Stimulated activated CD4-positive, alpha-beta T cell treated with anti-CD3 and anti-CD28 coated beads, Interleukin-1b, Interleukin-23, amount 100 ng/mL, for 1 hour (primary cell): ENCODE measurements at places on chromosomes 5 and 9.

DNA sequence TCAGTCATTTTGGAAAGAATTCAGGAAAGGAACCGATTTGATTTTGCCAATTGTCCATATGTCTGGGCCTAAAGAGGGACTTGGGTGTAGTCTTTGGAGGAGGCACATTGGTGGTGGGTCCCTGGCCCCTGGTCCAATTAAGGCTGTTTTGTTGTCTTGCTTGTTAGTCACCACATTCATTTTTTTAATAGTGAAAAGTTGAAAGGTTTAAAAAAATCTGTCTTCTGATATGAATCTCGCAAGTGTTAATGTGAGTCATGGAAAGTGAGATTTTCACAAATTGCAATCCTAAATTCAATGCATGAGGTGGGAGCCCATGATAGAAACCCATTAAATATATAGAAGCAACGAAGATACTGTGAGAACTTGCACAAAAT, 165.9 kb upstream of the OTULINL start:
- DNase-seq, result no peak

- DNase-seq, result no peak
Observed at GRCh38 chr5:115419846-115420585, 123.6 kb upstream of the CCDC112 start.

DNA sequence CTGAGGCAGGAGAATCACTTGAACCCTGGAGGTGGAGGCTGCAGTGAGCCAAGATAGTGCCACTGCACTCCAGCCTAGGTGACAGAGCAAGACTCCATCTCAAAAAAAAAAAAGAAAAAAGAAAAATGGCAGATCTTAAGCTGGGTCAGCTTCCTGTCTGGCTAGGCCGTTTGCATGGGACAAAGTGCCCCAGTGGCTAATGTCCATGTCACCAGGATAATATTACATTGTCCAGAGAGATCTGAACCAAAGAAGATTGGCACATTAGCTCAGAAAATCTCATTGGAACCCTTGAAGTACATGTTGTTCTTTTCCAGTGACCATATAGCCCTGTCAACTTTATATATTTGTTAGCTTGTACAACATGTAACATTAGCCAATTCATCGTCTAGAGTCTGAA, 59.2 kb upstream of the DAB2IP start:
- DNase-seq, result no peak

GRCh38 chr9:27329291-27329690, 32.3 kb upstream of the EQTN start:
- DNase-seq, result no peak

- DNase-seq, result no peak
Observed at GRCh38 chr9:111866976-111867375, 29.6 kb upstream of the UGCG start.

GRCh38 chr5:158285698-158286097, 426.8 kb upstream of the CLINT1 start:
- DNase-seq, result no peak

DNA sequence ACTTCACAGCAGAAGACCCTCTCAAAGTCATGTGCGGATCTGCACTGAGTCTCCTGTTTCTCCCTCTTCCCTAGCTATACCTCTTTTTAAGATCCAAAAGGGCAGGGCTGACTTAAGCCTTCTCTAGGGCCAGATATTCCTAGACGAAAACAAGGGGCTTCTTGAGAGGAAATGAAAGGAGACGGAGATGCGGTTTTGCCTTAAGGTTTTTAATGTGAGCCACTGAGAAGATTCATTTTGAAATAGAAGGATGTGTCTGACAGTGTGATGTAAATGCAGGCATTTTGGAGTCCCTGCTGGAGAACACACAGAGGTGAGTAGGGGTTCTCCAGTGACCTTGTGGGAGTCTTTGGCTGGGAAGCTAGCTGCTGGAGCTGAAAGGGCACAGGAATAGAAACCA, 15.6 kb upstream of the IL12B start:
- DNase-seq, result no peak

GRCh38 chr5:158967541-158967940, 132.2 kb downstream of the EBF1 start:
- no peak for DNase-seq

GRCh38 chr5:39164016-39164415, 55.3 kb downstream of the FYB1 start:
- no peak for DNase-seq

DNA sequence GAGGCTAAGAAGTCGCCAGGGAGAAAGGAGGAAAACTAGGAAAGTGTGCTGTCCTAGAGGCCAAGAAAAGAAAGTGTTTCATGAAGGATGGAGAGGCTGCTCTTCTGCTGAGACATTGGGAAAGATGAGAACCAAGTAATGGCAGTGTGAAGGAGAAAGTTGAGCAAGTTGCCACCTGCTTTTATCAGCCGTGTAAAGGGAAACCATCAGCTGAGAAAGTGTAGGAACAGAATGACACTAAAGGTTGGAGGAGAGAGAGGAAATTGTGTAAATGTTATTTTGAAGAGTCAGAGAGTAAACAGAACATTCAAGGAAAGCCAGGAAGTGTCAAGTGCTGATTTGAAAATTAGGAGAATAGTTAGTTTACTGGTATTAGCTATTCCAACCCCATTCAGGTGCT, 125.0 kb downstream of the CEMIP2 start:
- DNase-seq, result no peak

DNA sequence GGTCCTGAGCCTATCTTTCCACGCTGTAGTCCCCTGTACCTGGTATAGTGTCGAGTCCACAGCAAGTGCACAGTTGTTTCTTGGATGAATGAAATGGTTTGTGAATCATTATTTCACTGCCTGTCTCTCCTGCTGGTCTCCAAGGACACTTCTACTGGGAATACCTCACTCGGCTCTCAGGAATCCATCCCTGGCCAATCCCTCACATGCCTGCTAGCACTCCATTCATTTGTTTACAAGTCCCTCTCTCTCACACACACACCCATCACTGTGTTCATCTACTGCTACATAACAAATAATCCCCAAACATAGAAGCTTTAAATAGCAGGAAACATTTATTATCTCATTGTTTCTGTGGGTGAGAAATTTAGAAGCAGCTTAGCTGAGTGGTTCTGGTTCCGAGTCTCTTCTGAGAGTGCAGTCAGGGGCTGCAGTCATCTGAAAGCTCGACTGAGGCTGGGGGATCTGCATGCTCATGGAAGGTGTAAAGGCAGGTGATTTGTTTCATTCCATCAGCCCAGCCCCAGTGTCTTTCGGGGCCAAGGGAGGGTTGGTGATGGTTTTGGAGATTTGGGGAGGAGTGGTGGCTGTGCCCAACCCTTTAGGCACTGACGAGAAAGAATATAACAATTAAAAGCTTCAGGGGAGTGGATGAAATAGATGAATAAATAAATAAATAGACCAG, 132.7 kb upstream of the IER5L start:
- no peak for DNase-seq

GRCh38 chr9:95887926-95888497, 12.5 kb downstream of the ERCC6L2 start:
- no peak for DNase-seq

DNA sequence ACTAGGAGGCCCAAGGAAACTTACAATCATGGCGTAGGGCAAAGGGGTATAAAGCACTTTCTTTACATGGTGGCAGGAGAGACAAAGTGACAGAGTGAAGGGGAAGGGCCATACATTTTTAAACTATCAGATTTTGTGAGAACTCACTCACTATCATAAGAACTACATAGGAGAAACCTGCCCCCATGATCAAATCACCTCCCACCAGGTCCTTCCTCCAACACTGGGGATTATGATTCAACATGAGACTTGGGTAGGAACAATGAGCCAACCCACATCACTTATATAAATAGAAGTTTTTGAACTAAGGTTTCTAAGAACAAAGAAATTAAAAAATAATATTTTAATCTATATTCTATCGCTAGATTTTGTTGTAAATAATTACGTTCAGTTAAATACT, 460.3 kb upstream of the TYRP1 start:
- DNase-seq, result no peak

GRCh38 chr5:89698028-89698427, 711.5 kb downstream of the CETN3 start:
- no peak for DNase-seq

DNA sequence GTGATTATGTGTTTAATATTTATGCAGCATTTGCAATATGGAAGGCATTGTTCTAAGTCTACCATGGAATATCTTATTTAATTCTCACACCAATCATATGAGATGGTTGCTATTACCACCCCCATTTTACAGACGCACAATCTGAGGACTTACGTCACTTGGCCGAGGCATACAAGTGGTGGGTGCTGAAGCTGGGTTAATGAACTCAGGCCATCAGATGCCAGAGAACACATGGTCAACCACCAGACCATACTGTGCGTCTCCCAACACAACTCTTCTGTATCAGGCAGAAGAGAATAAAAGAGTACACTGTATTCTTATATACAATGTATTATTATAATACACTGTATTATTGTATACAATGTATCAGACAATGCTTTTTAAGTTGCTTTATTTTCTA, 59.5 kb downstream of the ZNF366 start:
- no peak for DNase-seq

- no peak for DNase-seq
Observed at GRCh38 chr9:127981559-127982121, 851 bp upstream of the EEIG1 start.

DNA sequence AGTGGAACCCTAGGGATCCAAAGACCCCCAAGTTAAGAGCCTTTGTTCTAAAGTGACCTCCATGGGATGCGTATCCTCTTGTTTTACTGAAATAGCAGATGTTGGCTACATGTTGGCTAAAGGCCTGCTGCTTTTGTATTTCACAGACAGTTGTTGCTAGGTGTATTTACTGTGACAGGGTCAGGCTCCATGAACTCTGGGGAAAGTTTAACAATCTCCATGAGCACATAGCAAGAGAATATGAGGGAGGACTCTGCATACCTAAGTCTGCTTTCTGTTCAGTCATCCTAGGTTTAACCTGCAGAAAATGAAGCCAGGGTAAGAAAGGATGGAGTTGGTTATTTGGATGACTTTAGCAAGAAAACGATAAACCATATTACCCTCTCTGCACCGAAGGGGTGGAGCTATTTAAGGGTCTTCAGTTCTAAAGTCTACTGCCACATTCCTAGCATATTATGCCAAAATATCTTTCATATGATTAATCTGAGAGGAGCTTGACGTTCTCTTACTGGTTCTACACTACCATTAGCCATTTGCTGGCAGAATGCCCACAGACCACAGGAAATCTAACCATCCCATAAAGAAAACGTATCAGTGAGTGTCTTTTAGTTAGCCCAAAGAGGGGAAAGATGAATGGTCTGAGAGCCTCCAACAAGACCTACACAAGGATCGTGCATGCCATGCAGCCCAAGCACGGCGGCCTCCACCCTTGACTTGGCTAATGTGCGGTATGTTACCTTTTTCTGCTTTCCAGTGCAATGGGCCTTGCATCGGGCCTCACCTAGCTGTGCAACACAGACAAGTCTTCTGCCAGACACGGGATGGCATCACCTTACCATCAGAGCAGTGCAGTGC, 127.8 kb downstream of the SAXO1 start:
- no peak for DNase-seq

DNA sequence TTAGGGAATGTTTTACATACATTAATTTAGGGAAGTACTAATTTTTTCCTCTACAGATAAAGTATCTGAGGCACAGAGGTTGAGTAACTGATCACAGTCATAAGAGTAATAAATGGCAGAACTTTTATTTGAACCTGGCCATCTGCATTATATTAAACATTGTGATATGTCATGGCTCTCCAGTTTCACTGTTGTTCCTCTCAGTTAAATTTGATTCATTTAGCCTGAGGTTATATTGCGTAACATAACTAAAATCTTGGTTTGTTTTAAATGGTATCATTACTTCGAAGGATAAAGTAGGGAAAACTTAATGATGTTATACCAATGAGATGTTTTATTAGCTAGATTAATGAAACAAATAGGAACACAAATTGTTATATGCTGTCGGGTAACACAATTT, 284.4 kb downstream of the KDM4C start:
- DNase-seq, result no peak

DNA sequence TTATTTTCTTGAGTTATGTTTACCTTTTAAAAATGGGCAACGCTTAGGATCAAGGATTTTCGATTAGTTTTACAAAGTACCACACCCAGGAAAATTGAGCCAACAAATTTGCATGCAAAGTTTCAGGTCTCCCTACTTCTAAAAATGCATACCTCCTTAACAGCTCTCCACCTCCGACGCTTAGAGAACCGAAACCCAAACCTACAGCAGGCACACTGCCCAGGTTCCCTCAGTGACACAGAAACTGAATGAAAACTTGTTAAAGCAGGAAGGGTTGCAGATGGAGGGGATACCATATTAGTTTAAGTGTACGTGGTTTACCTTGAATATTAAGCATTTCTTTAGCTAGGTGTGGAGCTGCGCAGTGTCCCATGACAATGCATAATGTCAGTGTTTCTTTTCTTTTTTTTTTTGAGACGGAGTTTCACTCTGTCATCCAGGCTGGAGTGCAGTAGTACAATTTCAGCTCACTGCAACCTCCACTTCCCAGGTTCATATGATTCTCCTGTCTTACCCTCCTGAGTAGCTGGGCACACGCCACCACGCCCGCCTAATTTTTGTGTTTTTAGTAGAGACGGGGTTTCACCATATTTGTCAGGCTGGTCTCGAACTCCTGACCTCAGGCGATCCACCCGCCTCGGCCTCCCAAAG, 1.6 kb upstream of the SUB1 start:
- no peak for DNase-seq

GRCh38 chr5:145463634-145464033, 371.5 kb downstream of the PRELID2 start:
- no peak for DNase-seq

GRCh38 chr5:125836256-125836655, 587.0 kb upstream of the GRAMD2B start:
- no peak for DNase-seq

DNA sequence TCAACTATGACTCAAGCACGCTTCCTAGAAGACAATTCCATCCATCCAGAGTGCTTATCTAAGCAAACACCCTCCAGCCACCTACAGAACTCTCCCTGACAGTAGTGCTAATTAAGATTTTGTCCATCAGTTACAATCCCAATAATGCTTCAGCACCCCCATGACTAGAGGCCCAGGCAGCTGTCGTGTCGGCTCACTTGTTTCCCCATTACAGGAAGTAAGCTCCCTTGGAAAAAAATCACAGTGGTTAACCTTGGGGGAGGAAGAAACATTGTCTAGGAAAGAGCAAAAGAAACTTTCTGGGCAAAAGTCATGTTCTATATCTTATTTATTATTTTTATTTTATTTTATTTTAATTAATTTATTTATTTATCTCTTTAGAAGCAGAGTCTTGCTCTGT, 108.8 kb upstream of the LPAR1 start:
- no peak for DNase-seq

DNA sequence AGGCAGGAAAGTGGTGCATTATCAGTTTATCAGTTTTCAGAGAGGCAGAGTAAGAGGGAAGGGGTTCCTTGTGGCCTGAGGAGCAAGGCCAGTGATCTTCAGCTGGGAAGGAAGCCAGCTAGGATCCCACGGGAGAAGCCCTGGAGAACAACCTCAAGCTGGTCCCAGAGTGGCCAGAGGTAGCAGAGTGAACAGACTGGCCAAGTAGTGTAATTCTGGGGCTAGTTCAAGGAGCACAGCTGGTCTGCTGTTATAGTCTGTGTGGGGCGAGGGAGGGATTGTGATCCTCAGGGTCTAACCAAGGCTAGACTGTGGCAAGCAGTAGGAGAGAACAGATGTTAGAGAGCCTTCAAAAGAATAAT, 164.6 kb downstream of the CARTPT start:
- DNase-seq, result no peak
